ENCODE measurements at places on chromosomes 6 and 20.

- DNase-seq = no peak
Observed at GRCh38 chr6:78746457-78746856, 120.9 kb upstream of the IRAK1BP1 start.

DNA sequence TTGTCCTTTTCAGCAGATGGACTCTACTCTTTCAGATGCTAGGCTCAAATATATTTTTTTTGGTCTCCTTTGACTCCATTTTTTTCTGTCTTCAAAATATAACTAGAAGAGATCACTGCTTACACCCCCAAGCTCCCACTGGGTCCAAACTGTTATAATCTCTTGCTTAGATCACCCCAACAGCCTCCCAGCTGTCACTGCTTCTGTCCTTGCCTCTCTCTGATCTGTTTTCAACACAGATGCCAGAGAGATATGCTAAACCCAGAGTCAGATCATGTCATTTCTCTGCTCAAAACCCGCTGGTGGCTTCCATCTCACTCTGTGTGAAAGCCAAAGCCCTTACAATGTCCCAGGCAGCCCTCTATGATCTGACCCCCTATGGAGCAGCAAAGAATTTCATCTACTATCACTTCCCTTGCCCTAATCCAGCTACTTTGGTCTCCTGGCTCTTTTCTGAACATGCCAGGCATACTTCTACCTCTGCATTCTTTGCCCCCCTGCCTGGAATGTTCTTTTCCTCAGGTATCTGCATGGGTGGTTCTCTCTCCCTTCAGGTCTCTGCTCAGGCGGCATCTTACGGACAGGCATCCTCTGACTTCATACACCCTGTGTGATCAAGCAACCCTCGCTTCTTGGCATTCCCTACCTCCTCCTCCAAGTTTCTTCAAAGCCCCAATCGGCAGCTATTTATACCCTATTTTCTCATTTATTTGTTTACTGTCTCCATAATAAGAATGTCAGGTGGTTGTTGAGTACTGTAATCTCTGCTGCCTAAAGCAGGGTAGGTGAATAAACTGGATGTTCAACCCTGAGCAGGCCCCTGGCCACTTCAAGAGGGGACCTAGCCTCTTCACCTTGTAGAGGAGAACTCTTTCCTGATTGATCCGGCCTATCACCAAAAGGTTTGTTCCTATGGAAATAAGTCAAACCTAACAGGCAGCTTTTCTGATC lies 43.6 kb upstream of the SLC4A11 start:
- DNase-seq = no peak

DNA sequence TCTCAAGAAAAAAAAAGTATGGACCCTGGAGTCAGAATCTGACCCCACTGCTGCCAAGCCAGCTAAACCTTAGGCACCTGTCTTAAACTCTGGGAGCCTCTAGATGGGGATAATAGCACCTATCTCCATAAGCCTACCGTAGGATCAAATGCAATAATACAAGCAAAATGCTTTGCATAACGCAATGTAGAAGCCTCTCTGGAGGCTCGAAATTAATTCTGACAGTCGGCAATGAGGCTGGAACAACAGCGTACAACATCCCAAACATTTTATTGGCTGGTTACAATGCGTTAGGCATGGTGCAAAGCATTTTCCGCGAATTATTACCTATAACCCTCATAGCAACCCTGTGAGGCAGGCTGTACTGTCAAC lies 521 bp downstream of the CDK5RAP1 start:
- DNase-seq = no peak

DNA sequence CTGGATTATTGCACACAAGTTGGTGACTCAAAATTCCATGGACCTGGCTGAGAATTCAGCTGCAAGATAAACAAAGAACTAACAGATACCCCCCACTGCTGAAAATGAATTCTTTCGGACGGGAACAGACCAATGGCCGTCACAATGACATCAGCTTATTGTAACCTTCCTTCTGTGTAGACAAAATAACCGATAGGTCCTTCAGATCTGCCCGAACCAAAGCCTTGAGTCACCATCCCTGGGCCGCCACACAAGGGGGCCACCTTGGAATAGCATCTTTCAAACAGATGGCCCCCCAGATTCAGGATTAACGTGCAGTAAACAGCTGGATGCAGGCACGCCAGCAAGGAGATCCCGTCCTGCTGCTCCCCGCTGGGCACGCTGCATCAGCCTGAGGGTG lies 214.0 kb upstream of the EXOC2 start:
- DNase-seq = no peak

- no peak for DNase-seq
Observed at GRCh38 chr6:75486850-75487518, 6.6 kb downstream of the FILIP1 start.

Data from H1 (cell line).